ENCODE measurements at places on chromosomes 2 and 18.
A peak's percentile ranks its signal among the peaks of the same experiment; 100 is the strongest.

GRCh38 chr2:7497178-7497577 lies 580.0 kb downstream of the RNF144A start:
- DNase-seq: no peak

DNA sequence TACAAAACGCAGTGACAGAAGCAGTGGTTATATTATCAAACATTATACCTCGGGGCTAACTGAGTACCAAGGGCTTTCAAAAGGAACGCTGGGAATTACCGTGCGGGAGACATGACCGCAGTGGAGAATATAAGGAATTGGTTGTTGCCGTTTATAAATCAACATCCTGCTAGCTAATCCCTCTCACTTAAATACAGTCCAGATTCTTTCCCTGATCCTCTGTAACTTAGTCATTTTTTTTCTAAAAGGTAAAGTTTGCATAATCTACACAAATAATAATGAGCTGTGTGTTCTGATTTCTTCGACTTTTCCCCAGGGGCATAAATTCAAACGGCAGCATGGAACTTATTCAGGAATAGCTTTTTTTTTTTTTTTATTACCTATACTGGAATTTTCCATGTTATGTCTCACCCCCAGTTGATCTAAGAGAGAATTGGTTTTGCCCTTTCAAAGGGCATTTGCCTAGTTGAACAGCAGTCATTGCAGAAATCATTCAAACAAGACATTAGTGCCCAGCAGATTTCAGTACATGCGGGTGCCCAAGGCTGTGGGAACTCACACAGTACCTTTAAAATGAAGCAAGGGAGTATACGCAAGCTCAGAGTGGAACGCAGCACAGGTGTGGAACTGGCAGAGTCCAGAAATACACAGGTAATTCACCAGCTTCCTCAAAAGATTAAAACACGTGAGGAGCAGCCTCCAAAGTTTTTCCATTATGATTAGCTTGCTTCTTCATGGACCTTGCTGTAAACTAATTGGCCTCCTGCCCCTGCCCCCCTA lies 63.9 kb downstream of the SMIM21 start:
- DNase-seq: no peak

DNA sequence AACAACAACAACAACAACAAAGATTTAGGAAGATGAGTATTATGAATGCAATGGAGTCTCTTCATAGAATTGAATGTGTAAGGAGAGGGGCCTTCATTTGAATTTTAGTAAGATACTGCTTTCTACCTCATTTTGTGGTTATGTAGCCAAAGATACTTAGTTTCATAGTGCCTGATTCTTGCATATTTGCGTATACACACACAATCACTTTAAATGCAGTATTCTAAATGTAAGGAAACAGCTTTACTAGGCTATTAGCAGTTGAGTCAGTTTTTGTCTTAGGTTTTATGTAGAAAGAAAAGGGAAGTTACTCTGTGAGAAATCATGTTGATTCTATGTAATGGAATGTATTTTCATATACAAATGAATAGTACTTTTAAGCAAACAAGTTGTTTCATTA lies 80.5 kb downstream of the HAUS1 start:
- no peak for DNase-seq

GRCh38 chr2:119289093-119289492 lies 65.5 kb downstream of the STEAP3 start:
- DNase-seq: no peak

- DNase-seq: no peak
These were observed 367.3 kb upstream of the SALL3 start for GRCh38 chr18:78612318-78612717.

- no peak for DNase-seq
These were observed 192.7 kb downstream of the ANAPC1 start for GRCh38 chr2:111691164-111691875.

- DNase-seq: no peak
These were observed 155.5 kb upstream of the SMAD2 start for GRCh38 chr18:48085781-48086487.

- no peak for DNase-seq
These were observed 251.0 kb upstream of the CWC22 start for GRCh38 chr2:180258041-180258537.

GRCh38 chr2:145108959-145109710 lies 589.2 kb upstream of the ZEB2 start:
- no peak for DNase-seq

DNA sequence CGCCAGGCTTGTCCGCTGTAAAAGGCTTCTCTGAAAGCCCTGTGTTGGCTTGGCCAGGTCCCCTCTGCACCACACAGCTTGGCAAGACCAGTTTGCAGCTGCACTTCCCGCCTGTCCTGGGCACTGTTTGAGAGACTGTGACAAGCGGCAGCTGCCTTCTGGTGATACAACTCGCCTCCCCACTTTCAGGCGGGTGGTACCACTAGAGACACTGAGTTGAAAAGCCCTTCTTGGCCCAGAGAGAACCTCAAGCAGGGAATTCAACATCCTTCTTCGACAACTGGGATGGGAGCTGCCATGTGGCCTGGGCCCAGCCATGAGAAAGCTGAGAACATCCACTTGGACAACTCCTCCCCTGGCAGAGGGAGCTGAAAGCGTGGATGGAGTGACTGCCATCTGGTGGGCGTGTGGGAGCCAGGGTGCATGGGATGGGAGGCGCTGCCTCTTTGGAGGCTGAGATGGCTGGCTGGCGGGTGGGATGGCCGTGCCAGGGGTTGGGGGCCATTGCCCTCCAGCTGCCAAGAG lies 125.5 kb upstream of the REV1 start:
- peak; percentile 18 for DNase-seq

DNA sequence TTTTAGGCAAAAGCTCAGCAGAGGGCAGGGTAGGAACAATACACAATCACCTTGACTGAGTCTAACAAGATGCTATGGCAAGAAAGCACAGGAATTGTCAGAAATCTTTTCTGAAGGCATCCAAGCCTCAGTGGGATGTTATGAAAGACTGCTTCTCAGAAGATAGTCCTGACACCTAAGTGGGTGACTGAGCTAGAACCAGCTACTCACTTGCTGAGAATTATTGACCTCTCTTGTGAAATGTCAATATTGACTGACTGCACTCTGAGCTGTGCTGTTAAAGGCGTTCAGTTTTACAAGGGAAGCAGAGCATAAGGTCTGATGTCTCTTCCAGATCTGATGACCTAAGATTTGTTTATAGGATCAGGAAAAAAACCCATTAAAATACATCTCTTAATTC lies 46.1 kb downstream of the TACR1 start:
- DNase-seq: no peak

GRCh38 chr2:176085861-176086771 lies 2.4 kb upstream of the EVX2 start:
- peak; percentile 58 for DNase-seq

- DNase-seq: no peak
These were observed 238.5 kb downstream of the GALR1 start for GRCh38 chr18:77487951-77488740.

DNA sequence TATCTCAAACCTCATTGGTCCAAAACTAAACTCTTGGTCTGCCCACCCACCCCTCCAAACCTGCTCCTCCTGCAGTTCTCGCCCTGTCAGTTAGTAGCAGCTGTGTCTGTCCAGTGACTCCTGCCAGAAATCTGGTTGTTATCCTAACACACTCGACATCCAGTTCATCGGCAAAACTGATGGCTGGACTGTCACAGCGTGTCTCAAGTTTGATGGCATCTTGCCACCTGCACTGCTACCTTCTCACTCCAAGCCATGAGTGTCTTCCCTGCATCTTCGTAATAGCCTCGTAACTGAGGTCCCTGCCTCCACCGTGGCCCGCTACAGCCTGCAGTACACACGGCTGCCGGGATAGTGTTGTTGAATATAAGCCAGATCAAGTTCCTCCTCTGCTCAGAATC lies 470.1 kb upstream of the RAB12 start:
- no peak for DNase-seq

GRCh38 chr2:82599021-82599420 lies 1860.1 kb downstream of the SUCLG1 start:
- peak; percentile 3 for DNase-seq

DNA sequence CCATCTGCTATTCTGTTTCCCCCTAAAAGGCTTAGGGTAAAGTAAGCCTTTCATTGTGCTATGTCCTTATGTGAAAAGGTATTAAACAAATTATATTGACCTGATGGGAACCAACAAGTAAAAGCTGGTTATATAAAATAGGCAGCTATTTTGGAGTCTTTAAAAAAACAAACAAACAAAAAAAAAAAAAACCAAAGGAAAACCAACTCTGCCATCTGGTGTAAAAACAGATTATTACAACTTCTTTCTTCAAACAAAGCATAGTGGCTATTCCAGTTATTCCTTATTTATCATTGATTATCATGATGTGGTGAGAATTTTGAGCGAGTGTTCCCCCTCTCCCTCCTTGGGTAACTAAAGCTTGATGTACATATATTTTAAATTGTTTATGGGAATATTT lies 122.3 kb upstream of the FHL2 start:
- DNase-seq: peak; percentile 50

- no peak for DNase-seq
These were observed 195.6 kb upstream of the POU3F3 start for GRCh38 chr2:104658144-104658835.
